Mammary epithelial cell (primary cell): ENCODE measurements at places on chromosomes 6 and 20. TPM values are rescaled to one million over a fixed set of nuclear protein-coding genes. Genes with fewer than 3 reads are reported as not detected.

The CCN6 gene
- 20.3 TPM for polyA plus RNA-seq

- no peak for DNase-seq
These were observed 584.1 kb downstream of the MAFB start for GRCh38 chr20:40104959-40105358.

DNA sequence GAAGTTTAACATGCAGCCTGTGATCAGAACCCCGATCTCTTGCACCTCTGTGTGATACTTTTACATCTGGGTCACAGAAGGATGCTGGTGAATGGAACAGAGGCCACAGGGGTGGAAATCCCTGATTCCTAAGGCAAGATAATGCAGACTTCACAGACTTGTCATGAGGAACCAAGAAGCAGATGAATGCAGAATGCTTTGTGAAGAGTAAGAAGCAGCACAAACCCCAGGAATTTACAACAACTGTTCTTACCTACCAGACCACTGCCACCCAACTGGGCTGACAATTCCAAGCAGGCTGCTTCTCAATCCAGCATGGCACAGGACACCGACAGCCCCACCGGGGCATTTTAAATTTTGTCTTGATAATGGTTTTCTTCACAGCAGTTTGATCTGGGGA is 113.2 kb upstream of the CD93 start:
- DNase-seq = no peak

GRCh38 chr20:33945391-33946081 is 48.2 kb upstream of the RALY start:
- peak; percentile 88 for DNase-seq
